Fibroblast of the aortic adventitia (primary cell): ENCODE measurements at places on chromosomes 1 and 21. TPM values are rescaled to one million over a fixed set of nuclear protein-coding genes. Genes with fewer than 3 reads are reported as not detected.

Gene CAMK2N1
- total RNA-seq = 5.2 and 28.5 TPM in 2 replicates

Gene ADGRL4
- total RNA-seq = 12.3 and 139 TPM in 2 replicates

Gene SHCBP1L
- total RNA-seq = 0.98 TPM in 1 of 2 replicates, not detected in the other

Gene PAFAH2
- 8.7 and 9.8 TPM in 2 replicates for total RNA-seq

Gene TFAP2E
- 0.18 and 0.25 TPM in 2 replicates for total RNA-seq

Gene TGFB2
- total RNA-seq = 0.82 and 13.5 TPM in 2 replicates

Gene DCST1
- total RNA-seq = not detected in 2 replicates

Gene AURKAIP1
- total RNA-seq = 71.1 and 82.0 TPM in 2 replicates
